ACHN (cell line): ENCODE measurements at places on chromosomes 11 and 22.

DNA sequence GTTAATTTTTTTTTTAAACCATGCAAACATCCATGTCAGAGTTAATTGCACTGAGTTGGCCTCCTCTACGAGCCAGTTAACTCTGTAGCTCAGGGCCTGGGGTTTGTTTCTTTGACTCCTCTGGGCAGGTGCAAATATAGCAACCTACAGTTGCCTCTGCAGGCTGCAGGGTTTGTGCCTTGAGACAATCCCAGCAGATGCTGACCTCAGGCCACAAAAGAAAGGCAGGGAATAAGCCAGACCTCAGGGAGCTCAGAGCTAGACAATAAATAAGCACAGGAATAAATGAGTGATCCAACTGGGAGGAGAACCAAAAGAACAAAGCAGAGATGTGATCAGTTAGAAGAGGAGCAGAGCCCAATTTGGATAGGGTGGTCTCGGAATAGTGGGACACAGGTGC, 390.8 kb downstream of the SHANK2 start:
- no peak for DNase-seq

DNA sequence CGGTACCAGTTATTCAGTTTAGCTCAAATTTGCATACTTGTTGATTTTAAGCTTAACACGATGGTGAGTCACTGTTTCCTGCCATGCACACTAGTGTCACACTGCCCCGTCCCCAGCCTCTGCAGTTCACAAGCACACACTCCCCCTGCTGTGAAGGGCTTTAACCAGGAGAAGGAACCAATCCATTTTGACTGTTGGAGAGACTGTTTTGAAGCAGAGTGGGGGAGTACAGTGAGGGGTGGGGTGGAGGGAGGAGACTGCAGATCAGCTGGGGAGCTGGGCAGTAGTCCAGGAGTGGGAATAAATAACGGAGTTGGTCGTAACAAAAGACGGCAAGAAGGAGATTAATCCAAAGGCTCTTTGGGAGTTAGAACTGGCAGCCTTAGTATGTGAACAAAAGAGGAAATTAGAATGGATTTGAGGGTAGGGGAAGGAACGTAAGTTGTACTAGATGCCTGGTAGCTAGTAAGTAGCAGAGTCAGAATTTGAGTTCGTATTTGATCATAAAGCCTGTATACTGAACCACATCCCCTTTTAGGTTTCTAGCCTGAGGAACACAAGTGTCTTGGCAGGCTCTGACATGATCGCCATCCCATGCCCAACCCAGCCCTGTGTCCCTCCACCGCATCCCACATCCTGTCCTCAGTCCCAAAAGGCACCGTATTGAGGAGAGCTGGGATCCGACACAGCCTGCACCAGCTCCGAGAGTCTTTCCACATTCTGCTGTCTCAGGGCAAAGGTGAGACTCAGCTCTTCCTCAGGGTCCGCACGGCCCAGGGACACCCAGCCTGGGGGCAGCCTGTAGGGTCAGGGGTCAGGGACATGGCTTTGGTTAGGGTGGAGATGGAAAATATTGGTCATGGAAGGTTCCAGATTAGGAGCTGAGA, 862 bp downstream of the TPP1 start:
- DNase-seq = no peak

DNA sequence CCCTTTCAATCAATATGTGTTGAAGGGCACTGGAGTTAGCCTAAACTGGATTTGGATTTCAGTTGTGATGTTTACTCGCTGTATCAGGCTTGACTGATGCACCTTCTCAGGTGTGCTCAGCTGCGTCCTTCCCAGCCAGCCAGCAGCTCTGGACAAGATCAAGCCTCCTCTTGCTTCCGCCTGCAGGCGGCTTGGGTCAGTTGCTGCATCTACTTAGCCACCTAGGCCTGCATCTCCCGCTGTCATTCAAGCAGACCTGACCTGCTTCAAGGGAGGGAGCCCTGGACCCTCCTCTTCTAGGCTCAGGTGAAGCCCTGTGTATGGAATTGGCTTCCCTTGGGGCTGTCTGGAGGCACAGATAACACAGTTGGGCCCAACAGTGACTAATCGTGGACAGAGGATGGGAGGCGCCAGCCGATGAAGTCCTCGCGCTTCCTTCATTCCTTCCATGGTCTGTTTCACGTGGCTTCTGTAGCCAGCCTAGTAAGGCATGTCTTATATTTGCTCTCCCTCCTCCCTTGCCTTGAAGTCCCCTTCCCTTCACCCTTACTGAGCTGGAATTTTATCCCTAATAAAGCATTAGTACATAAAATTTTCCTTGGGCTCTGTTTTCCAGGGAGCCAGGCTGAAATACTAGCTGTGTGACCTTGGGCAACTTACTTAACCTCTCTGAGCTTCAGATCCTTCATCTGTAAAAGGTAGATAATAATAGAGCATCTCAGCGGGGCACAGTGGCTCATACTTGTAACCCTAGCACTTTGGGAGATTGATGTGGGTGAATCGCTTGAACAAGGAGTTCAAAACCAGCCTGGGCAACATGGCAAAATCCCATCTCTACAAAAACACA, 2.1 kb upstream of the LHFPL7 start:
- DNase-seq = no peak

- no peak for DNase-seq
Observed at GRCh38 chr11:17511571-17511970, 32.6 kb downstream of the USH1C start.

GRCh38 chr22:30968015-30968923, at the start of gene MORC2:
TSS of gene MORC2 (minus strand) at chr22:30968774. CDS start at chr22:30967889, 885 bp downstream.
- DNase-seq = peak; percentile 49

GRCh38 chr11:97354576-97354975, 964.8 kb downstream of the JRKL start:
- no peak for DNase-seq

DNA sequence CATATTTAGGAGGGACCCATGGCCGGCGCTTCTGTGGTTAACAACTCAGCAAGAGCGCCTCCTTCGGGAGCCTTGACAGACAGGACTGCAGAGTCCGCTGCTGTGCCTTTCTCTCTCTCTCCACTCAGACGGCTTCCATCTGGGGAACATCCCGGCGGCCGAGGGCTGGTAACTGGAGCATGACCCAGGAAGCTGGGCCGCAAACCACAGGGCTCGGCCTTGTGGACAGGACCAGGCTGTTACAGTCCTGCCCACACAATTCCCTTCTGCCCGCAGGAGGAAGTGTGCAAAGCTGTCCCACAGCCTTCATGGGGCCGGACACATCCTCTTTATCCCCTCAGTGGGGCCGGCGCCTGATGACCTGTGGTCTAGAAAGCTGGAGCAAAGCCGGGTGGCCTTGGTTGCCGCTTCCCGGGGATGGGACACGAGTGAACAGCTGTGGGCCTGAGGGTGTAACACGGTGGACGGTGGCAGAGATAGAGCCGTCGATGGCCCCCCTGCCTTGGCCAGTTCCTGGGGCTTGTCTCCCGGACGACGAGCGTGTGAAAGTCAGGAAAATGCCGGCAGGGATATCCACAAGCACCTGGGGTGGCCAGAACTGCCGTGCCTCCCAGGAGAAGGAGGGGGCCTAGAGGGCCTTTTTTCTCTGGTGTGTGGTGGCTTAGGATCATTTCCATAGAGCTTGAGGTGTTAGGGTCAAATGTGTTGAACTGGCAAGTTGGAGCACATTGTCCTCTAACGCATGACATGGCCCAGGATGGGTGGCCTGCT, 50.1 kb downstream of the FBLN1 start:
- DNase-seq = no peak

- DNase-seq = no peak
Observed at GRCh38 chr11:57354699-57355098, 16.5 kb downstream of the P2RX3 start.

GRCh38 chr22:26174280-26174679, 5.0 kb downstream of the SEZ6L start:
- peak; percentile 2 for DNase-seq

GRCh38 chr11:99366546-99366945, 345.8 kb downstream of the CNTN5 start:
- no peak for DNase-seq

GRCh38 chr11:35040221-35040942, 98.6 kb upstream of the CD44 start:
- peak; percentile 36 for DNase-seq

DNA sequence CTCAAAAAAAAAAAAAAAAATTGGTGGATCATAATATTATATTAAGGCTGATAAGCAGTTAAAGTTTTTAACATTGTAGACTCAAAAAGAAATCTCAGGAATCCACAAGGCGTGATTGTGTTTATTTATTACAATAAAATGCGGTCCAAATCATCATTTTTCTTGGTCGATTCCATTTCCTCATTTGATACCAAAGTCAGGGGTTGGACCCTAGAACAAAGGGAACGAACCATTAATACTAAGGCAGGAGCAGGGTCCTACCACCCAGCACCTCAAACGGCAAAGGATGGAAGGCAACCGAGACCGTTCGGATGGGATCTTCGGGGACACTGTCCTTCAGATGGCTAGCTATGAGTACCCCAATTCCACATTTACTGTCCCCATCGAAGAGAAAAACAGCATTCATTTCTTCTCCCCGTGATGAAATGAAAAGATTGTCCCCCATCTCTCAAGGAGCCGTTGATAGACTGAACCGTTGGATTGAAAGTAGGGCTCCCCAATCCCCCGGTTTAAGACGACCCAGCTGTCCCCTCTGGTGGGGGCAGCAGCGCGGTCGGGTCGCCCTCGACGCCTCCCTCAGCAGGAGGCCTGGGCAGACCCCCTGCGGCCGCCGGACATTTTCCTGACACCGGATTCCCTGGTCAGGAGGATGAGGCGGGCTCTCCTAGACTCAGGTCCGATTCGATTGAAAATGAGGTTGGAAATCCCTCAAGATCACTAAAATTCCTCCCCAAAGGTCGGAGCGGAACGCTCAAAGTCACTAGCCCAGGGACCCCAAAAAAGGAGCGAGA, 607 bp downstream of the DMC1 start:
- no peak for DNase-seq

- no peak for DNase-seq
Observed at GRCh38 chr11:73291781-73292524, 16.1 kb upstream of the ARHGEF17 start.

DNA sequence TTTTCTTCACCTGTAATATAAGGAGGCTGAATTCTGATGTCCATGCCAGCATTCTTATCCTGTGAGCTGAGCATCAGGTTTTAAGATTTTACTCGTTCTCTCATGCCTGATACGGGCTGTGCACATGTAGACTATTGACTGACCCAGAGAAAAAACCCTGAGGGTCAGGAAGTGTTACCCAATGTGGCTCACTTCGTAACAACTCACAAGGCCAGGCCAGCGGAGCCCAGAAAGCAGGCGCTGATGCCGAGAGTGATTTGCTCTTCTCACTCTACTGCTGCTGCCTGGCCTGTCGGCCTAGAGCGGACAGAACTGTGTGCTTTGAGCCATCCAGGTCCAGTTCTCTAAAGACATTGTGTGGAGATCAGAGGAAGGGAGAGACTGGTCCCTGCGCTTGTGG, 10.8 kb downstream of the THYN1 start:
- no peak for DNase-seq

- DNase-seq = peak; percentile 42
Observed at GRCh38 chr11:118437208-118438125, 1.2 kb downstream of the KMT2A start.

- no peak for DNase-seq
Observed at GRCh38 chr11:24311974-24312373, 184.9 kb upstream of the LUZP2 start.

DNA sequence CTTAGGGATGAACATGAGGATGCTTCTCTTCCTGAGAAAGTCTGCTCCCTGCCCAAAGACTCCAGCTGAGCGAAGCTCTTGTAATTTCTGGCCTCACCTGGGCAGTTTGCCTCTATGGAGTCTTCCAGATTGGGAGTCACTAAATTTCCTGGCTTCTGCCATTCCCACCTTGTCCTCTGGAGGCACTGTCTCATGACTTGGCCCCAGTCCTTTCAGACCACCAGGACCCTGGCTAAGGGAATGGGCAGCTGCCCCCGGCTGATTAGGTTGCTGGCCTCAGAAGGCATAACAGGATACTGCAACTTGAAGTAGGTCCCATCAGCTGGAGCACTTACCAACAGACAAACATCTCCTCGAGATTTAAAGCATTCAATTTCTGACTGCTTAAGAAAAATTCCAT, 128.1 kb upstream of the SPON1 start:
- DNase-seq = peak; percentile 1

DNA sequence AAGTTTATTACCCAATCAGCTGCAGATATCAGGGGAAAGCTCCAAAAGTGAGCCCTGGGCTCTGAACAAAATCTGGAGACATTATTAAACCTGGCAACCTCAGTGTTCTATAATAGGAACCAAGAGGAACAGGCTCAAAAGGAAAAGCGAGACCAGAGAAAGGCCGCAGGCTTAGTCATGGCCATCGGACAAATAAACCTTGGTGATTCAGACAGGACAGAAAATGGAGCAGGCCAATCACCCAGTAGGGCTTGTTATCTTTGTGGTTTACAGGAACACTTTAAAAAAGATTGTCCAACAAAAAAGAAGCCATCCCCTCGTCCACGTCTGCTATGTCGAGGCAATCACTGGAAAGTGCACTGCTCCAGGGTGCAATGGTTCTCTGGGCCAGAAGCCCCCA, 7.7 kb upstream of the PANX1 start:
- no peak for DNase-seq

DNA sequence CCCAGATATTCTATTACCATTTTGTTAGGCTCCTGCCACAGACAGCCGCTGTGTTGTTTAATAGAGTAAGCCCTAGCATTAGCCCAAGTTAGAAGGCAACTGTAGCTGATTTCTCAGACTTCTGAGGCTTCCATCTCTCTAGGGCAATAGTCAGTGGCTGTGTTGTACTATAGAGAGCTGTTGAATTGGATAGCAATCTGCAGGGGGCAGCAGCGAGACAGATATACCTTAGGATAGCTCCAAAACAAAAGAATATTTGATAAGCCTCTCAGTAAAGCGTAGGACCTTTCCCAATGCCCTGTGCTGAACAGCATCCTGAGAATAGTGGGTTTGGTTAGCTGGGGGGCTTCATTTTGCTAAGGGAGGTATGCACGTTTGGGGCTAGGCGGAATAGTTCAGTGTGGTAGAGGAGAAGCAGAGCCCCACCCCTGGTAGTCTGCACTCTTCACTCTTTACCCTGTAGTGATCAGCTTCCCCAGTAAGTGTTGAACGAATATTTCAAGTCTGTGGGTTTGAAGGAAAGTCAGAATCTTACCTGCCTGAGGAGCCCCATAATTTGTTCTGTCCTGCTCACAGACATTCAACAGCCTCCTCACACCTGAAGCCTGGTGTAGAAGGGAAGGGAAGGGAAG, 515.1 kb downstream of the INSC start:
- DNase-seq = peak; percentile 28

GRCh38 chr22:38068641-38069371, 11.6 kb downstream of the PICK1 start:
- DNase-seq = no peak

- peak; percentile 39 for DNase-seq
Observed at GRCh38 chr11:18650859-18651557, 16.9 kb upstream of the SPTY2D1 start.
